ENCODE measurements at places on chromosomes 7 and 10.

GRCh38 chr10:110142965-110143364, 64.4 kb upstream of the MXI1 start:
- DNase-seq: no peak

- DNase-seq: no peak
Measured at GRCh38 chr7:138809346-138809745, 11.3 kb upstream of the ATP6V0A4 start.

GRCh38 chr10:55311848-55312635, 511.0 kb upstream of the PCDH15 start:
- no peak for DNase-seq

GRCh38 chr7:132286836-132287235, 289.4 kb downstream of the PLXNA4 start:
- DNase-seq: no peak

GRCh38 chr7:133300811-133301210, 47.9 kb downstream of the EXOC4 start:
- no peak for DNase-seq

DNA sequence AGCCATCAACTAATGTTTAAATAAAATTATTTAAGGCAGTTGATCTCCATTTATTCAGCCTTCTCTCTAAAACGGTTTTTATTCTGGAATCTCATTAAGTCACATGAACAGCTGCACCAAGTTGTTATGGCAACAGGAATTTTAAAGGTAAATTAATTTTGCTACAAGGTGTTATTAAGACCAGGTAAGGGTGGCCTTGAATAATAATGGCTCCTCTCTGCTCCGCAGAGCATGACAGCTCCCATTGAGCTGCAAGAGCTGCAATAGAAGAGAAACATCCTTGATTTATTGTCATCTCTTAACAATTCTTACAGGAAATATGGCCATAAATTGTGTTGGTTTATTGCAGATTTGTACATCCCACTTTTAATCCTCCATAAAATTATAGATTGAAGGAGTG, 165.8 kb downstream of the KLF6 start:
- DNase-seq: peak; percentile 5

DNA sequence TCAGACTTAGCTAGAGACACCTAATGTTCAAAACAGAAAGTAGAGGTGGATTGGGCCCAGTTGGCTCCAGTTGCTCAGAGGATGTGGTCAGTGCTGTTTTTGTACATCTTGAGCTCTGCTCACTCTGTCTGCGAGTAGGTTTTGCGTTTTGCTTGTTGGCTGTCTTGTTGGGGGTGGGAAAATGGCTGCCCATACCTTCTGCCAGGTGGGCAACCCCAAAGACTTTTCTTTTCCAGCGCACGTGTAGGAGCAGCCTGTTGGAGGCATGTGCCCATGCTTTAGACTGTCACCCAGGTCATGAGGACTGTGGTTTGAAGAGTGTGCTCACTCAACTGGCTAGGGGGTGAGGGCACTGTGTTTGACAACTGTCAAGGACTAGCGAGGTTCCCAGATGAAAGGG, 73.9 kb downstream of the KAT6B start:
- no peak for DNase-seq

DNA sequence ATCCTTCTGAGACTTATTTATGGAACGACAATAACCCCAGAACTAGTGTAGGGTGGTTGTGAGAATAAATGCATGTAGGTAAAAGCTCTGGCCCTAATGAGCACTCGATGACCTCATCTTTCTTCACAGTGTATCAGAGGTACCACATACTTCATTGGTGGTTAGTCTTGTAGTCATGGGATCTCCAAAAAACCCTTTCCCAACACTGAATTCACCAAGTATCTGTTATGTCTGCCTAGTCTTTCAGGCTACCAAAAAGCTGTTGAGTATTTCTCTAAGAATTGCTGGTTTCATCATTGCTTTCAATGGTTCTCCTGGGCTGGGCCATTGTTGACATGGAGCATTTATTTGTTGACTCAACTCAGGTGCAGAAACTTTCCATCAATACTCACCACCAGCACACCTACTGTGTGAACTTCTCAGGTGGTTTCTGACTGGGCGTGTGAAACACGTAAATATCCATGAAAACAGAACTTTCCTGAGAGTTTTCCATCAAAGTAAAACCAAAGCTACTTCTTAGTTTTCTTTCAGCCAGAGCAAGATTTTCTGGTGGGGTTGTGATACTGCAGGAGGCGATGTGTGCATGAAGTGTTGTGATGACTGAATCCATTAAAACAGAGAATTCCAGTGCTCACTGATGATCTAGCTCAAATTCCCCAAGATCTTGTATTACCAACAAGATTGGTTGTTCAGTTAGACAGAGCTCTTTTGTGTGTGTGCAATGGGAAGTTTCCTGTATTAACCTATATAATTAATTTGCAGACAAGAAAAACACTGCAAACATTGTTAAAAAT, 51.4 kb upstream of the SLC35B4 start:
- DNase-seq: no peak

DNA sequence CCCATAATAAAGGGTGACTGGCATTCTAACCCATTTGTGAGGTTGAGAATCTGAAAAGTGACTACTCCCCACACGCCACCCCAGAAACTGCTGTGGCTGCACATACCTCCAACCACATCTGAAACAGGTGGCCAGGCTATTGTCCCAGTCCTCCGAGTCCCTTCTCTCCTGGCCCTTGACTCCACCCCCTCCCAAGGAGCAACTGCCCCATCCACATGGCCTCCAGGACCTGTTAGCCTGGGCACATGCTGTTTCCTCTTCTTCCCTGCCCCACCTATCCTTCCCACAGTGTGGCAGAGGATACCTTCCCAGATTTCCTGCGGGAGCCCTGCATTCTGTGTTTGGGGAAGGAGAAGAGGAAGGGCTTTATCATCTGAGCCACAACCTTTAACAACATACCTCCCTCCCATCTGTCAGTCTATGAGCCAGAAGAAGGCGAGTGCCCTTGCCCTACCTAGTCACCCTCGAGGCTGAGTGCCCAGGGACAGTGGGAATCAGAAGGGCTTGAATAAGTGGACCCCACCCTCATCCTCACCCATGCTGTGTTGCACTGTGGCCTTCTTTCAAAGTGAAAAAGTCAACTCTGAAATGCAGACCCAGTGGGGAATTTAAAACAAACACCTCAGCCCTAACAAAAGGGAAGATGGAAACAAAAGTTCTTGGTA, 11.9 kb downstream of the STEAP1B start:
- DNase-seq: no peak

GRCh38 chr10:70576803-70577517, 25.6 kb downstream of the PRF1 start:
- DNase-seq: no peak

DNA sequence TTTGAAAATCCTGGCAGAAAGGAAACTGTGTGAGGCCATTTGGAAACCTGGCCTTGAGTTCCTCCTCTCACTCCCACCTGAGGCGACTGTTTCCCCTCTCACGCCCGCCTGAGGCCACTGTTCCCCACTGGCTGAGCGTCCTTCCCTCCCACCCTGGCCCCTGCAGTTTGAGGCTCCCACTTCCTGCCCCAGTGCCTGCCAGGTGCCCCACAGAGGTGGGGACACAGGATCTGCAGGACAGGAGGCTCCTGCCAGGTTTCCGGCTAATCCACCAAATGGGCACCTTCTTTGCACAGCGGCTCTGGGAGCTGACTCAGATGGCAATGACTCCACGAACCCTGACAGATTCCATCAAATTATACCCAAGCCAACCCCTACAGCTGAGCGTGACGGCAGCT, 24.3 kb upstream of the LARP4B start:
- DNase-seq: no peak

- DNase-seq: no peak
Measured at GRCh38 chr10:50512214-50512595, 111.6 kb downstream of the SGMS1 start.

- DNase-seq: no peak
Measured at GRCh38 chr7:139648391-139648861, 124.9 kb downstream of the CLEC2L start.

DNA sequence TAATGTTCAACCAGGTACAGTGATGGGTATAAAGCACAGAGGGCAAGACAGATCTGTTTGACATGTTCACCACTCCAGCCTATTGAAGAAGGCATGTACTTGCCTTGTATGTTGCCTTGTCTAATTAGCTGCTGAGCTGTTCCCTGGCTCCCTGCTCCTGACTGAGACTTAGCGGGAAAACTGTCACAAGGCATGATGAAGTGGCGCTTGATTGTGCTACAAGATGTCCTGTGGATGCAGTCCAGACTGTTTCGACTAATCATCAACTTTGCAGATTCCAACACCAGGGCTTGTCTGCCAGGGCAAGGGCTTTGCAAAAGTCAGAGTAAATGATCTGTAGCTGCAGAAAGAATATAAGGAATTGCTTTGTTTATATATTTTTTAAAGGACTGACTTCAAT, 136.2 kb upstream of the NRBF2 start:
- no peak for DNase-seq

DNA sequence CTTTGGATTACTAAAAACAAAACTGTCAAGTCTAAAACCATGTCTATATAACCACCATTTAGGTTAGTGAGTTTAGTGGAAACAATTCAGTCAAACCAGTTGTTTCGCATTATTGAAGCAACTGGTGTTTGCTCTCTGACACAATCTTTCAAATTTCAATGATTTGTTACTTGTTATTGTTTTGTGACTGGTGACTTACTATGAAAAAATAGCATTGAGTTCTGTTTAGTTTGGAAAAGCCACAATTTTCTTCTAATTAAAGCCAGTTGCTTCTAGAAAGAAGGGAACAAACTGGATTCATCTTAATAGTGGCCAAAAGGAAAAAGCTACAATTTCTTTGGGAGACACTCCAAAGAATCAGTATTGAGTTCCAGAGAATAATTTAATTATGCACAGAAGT, 30.4 kb downstream of the LAMB4 start:
- no peak for DNase-seq

GRCh38 chr7:140645166-140645900, 4.7 kb upstream of the DENND2A start:
- no peak for DNase-seq

GRCh38 chr7:71563276-71563675, 431.3 kb downstream of the GALNT17 start:
- no peak for DNase-seq

- DNase-seq: no peak
Measured at GRCh38 chr7:76351372-76351771, 7.4 kb downstream of the YWHAG start.

DNA sequence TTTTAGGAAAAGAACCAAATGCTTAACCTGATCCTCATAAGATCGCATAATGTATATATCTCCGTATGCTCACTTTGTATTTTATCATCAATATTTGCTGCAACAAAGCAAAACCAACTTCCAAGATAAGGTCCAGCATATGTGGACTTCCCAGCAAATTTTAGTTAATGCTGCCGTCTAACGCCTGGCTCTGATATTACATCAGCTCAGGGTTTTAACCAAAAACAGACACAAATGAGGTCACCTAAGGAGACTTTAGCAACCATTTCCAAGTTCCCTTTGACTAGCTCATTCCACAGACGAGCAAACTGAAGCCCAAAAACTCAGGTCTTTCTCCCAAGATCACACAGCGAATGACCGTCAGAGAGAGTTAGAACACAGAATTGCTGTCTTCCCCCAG, 59.4 kb upstream of the UCN3 start:
- DNase-seq: no peak
